ENCODE measurements at places on chromosomes 3 and 15.

DNA sequence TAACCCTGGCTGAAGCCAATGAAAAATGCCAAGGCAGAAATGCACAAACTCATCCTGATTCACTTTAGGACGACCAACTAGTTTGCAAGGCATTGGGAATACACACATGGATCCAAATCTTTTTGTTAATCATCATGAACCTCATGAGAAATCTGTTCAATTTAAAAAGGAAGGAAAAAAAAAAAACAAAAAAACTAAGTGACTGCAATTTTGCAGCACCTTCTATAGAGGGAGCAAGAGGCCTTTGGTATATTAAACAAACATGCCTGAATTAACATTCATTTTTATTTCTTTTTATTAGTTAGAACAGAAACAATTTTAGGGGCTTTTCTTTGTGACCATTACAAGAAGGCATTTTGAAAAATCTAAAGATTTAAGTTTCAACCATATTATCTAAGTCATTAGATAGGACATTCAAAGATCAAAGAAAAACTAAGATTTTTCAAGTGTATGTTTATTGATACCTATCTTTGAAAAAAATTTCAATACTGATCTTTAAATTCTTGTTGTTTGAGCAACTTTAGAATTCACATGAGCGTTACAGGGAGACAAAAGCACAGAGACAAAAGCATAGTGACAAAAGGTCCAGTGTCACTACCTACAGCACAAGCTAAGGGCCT lies 182.4 kb downstream of the CBLB start:
- DNase-seq = no peak

GRCh38 chr3:181610083-181610972 lies 101.4 kb upstream of the SOX2 start:
- no peak for DNase-seq

GRCh38 chr3:173267716-173268115 lies 126.7 kb upstream of the SPATA16 start:
- DNase-seq = no peak

DNA sequence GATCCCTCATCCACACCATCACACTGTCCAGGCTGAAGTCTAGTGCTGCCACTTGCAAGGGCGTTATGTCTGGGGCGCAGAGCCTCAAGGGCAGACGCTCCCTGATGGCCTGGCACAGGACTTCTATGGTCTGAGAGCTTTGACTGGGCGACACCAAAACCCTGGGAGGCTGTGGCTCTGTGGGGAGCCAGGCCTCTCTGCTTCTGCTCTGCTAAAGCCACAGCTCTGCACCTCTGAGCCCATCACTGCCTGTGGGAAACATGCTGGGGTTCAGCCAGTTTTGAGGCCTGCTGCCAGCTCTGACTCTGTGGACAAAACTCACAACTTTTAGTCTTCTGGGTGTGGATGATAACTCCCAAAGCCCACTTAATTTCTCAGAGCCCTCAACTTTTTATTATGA lies 6.3 kb upstream of the LCTL start:
- no peak for DNase-seq

- no peak for DNase-seq
Measured at GRCh38 chr15:48394970-48395369, 63.7 kb downstream of the DUT start.

DNA sequence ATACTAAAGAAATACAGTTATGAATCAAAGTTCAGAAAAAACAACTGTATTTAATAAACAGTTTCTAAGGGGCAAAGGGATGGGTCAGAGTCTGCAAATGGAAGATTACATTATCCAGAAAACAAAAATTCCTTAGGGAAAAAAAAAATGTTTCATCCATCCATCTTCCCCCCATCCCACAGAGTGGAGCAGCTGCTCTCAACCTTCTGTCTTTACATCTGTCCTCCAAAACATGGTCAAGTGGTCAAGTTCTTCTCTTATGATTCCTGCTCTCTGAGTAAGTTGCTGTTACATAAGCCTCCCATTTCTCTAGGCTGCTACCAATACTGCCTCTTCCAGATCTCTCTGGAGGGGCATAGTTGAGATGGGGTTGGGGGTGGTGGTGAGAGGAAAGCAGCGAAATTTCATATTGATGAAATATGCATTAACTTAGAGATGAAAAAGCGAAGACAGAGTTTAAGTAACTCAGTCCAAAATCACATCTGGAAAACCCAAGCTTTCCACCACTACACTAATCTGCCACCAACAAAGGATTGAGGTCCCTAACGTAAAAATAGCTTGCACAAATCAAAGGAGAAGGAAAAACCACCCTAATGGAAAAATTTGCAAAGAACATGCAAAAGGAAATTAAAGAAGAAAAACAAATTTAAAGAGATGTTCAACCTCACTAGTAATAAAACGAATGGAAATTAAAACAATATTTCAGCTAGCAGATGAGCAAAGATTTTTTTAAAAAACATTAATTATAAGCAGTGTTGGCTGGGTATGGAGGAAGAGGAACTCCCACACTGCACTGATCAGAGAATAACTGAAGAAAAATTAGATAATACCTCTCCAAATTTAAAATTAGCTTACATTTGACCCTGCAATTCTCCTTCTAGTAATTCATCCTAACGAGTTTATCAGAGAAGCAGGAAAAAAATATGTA lies 109.5 kb downstream of the ST8SIA2 start:
- no peak for DNase-seq

- no peak for DNase-seq
Measured at GRCh38 chr15:77119446-77119845, 48.5 kb upstream of the TSPAN3 start.

GRCh38 chr3:16476636-16477035 lies 36.9 kb downstream of the RFTN1 start:
- DNase-seq = no peak

GRCh38 chr15:26901041-26901440 lies 34.2 kb downstream of the GABRA5 start:
- DNase-seq = no peak

DNA sequence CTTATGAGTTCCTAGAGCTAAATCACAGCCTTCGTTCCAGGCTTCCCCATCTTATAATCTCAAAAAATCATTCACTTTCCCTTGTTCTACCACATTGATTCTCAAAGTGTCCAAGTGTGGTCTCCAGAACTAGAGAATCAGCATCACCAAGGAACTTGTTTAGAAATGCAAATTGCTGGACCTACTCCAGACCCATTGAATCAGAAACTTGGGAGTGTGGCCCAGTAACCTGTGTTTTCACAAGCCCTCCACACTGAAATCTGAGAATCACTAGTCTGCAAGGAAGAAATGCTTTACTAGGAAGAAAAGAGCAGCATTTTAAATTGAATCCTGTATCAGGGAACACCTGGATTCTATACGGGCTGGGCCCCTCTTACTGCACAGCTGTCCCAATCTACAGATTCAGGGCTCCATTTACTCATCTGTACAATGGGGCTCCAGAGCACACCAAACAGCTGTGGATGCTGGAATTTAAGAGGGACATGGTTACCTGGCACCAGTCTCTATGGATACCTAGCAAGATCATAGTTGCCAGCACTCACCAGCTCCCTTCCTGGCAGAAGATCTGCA lies 3.9 kb downstream of the MEGF11 start:
- no peak for DNase-seq

DNA sequence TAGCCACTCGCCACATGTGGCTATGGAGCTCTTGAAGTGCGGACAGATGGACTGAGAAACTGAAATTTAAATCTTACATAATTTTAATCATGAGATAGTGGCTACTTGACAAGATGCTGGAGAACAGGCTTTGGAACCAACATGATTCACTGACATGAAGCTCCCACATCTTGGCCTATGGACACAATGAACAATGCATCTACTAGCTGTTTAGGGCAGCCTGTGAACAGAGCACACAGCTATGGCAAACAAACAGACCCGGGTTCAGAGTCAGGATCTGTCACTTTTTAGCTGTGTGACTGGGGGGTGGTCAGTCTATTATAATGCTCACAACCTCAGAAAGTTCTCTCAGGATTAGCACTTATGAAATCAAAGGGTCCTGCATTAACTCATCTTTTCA lies 616.6 kb downstream of the MAGI1 start:
- no peak for DNase-seq

GRCh38 chr15:26888761-26889160 lies 21.9 kb downstream of the GABRA5 start:
- no peak for DNase-seq

Data from mesothelial cell of epicardium (in vitro differentiated cells).